ENCODE measurements at places on chromosomes 1 and 21. TPM values are rescaled to one million over a fixed set of nuclear protein-coding genes. Genes with fewer than 3 reads are reported as not detected.

UBXN10 gene
- 0.08 TPM for total RNA-seq

VCAM1 gene
- not detected for total RNA-seq

CNKSR1 gene
- 0.27 TPM for total RNA-seq

KCNJ9 gene
- not detected for total RNA-seq

DAB1 gene
- total RNA-seq, result not detected

TRPM2 gene
- 0.37 TPM for total RNA-seq

AADACL3 gene
- not detected for total RNA-seq

AHDC1 gene
- total RNA-seq, result 4.4 TPM

SH2D2A gene
- total RNA-seq, result not detected

SLC37A1 gene
- 7.2 TPM for total RNA-seq

TRIM17 gene
- not detected for total RNA-seq

FCMR gene
- 1.7 TPM for total RNA-seq

CRYBG2 gene
- not detected for total RNA-seq

ORC1 gene
- 9.8 TPM for total RNA-seq

ADCY10 gene
- total RNA-seq, result not detected

KCNQ4 gene
- total RNA-seq, result 0.11 TPM

OR2L13 gene
- not detected for total RNA-seq

CENPF gene
- 66.4 TPM for total RNA-seq

LAMB3 gene
- total RNA-seq, result 2.0 TPM

CYP4A11 gene
- total RNA-seq, result not detected

RAB42 gene
- total RNA-seq, result not detected

APCS gene
- total RNA-seq, result not detected

TMEM269 gene
- total RNA-seq, result not detected

C1orf167 gene
- not detected for total RNA-seq

SMCP gene
- total RNA-seq, result not detected

RIMS3 gene
- total RNA-seq, result 2.6 TPM

CFHR4 gene
- not detected for total RNA-seq

KLF17 gene
- not detected for total RNA-seq

INPP5B gene
- total RNA-seq, result 35.9 TPM

RSPH1 gene
- total RNA-seq, result not detected

PLA2G2C gene
- not detected for total RNA-seq

SYT2 gene
- total RNA-seq, result 0.03 TPM

DTL gene
- total RNA-seq, result 36.5 TPM

TTC24 gene
- not detected for total RNA-seq

ARHGEF11 gene
- 37.9 TPM for total RNA-seq

RIT1 gene
- 21.6 TPM for total RNA-seq

LGR6 gene
- total RNA-seq, result not detected

SPEN gene
- total RNA-seq, result 10.1 TPM

DSCAM gene
- not detected for total RNA-seq
